ENCODE measurements at places on chromosomes 16 and 17.

- peak; percentile 44 for DNase-seq
Observed at GRCh38 chr16:67939507-67940445, 3.1 kb upstream of the PSMB10 start.

- no peak for DNase-seq
Observed at GRCh38 chr16:89922477-89922883, 662 bp upstream of the TUBB3 start.

DNA sequence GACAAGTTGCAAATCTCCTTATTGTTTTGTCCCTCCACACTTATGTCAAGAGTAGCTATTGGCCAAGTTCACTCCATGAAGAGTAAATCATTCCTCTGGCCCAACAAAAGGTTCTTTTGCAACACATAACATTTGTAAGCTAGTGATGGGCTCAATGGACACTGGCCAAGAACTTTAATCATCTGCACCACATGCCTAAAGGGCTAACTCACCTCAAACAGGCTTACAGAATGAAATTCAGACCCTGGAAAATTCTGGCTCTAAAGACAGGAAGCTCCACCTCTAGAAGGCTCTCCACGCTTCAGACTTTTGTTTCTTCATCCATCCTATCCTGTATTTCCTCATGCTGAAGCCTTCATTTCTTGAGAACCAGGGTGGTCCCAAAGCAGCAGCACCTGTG, 10.9 kb upstream of the ANKFN1 start:
- DNase-seq = no peak

- no peak for DNase-seq
Observed at GRCh38 chr17:21360048-21360447, 16.1 kb upstream of the KCNJ12 start.

DNA sequence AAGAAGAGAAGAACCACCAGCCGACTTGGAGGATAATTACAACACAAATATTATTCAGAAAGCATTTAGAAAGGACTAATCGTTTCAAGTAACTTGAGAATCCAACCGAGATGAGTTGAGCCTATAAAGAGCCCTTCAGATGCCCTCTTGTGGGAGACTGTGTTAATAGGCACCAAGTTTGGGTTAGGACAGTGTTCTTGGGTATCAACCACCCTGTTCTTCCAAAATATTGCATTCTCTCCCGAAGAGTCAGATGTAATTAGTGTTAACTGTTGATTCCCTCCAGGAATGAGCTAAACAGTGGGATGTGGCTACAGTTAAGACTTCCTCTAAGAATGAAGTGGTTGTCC, 87.8 kb upstream of the NOL11 start:
- DNase-seq = no peak

DNA sequence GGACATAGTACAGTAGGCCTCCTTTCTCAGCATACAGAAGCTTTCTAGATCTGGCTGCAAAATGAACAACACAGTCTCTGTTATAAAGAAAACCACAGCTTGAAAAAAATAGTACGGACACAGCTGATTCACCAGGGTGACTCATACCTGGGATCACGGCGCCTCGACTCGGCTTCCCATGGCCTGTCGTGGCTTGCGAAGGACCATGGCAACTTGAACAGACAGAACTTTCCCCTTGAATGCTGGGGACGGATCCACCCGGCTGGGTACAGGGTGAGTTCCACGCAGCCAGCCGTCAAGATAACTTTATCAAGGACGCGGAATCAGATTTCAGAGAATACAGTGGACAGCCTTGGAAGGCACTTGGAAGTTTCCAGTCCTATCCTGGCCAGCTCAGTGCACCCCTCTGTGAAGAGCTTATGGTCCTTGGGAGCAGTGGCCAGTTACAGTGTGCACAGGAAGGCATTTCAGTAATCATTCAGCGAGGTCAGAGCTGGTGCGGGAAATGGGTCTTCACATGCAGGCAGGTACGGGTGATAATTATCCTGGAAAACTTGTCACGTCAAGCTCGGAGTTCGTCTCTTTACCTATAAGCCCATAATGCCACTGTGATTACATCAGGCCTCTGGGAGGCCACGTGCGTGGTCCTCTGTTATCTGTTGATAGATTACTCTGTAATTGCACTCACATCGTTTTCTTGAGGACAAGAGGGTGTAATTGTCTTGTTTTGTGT, 57.9 kb upstream of the MAF start:
- DNase-seq = no peak

GRCh38 chr16:5634666-5635180, 537.1 kb upstream of the EEF2KMT start:
- DNase-seq = no peak

GRCh38 chr16:75351183-75351582, 82.1 kb downstream of the CFDP1 start:
- no peak for DNase-seq
